Liver (tissue), 10 donors: ENCODE measurements at places on chromosomes 3 and 15.

DNA sequence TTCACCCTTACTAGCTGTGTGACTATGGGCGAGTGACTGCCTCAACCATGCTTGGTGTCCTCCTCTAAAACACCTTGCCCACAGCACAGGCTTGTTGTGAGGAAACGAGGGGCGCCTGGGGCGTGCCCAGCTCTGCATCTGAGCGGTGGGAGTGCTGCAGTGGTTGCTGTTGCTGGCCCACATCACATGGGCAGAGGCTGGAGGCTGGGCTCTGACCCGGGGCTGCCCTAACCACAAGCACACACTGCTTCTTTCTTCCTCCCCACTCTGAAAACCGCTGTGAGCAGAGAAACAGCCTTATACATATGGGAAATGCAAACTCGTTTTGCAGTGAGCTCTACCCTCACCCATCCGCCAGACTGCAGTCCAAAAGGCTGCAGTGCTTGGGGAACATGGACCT lies 74.8 kb upstream of the RPL32 start:
- no peak for DNase-seq

DNA sequence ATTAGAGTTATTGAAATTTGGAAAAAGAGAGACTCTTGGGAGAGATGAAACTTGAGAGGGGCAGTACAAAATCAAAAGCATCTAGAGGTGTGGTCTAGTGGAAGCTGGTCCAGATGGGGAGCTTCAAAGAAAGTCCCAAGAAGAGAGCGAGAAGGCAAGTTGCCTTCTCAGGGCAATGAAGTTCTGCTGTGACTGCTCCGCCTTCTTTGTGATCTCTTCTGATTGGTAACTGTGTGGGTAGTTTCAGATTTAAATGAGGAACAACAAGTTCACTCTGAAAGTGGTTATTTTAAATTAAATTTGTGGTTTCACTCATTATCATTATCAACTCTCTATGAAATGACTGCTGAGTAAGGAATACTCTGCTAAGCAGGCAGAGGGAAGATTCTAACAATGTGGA lies 233.3 kb downstream of the NLGN1 start:
- DNase-seq = no peak

DNA sequence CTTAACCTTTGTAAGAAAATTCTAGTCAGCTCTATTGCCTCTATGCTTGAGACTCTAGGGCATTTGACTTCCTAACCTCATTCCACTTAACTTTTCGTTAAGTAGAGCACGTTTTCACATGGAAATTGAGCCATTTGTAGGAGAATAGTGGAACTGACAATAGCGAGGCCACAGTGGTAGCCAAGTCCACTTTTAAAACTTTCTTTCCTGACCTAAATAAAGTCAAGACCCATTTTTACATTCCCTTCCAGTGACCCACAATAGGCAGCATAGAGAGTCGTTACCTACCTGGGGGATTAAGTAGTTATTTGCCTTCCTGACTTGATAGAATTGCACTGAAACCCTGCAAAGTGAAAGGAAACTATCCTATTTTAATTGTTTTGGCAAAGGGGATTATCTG lies 386.0 kb upstream of the NECTIN3 start:
- DNase-seq = no peak

GRCh38 chr3:45765266-45765851 lies 31.0 kb downstream of the SLC6A20 start:
- DNase-seq = peak; percentile 9

DNA sequence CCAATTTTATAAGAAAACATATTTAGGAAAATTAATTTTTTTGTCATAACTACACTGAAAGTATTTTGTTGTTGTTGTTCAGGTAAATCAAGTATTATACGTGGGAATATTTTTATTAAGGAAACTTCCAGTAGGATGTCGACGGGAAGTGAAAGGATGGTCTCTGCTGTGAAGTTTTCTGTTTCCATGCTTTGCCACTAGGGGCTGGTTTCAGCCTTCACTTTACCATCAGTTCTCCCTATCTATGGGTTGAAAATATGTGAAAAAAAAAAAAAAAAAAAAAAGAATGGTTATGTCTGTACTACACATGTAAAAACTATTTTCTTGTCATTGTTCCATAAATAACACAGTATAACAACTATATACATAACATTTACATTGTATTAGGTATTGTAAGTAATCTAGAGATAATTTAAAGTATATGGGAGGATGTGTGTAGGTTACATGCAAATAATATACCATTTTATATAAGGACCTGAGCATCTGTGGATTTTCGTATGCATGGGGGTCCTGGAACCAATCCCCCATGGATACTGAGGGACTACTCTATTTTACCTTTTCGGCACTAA lies 136.7 kb downstream of the SMAD6 start:
- no peak for DNase-seq

DNA sequence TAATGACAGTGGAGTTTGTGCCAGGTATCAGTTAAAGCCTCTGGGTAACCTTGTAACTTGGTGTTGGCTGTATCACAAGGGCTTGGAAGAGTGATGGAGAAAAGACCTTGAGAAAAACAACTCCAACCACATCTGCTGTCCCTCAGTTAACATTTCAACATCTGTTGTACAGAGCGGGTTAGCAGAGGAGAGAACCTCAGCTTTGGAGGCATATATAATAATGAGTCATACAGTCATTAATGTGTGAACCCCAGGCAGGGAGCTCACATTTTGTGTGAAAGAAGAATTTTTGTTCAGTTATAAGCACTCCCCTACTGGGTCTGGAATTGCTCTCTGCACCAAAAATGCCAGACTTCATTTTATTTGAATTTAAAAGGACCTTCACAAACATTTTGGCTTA lies 439.5 kb downstream of the PDCD6IP start:
- no peak for DNase-seq

DNA sequence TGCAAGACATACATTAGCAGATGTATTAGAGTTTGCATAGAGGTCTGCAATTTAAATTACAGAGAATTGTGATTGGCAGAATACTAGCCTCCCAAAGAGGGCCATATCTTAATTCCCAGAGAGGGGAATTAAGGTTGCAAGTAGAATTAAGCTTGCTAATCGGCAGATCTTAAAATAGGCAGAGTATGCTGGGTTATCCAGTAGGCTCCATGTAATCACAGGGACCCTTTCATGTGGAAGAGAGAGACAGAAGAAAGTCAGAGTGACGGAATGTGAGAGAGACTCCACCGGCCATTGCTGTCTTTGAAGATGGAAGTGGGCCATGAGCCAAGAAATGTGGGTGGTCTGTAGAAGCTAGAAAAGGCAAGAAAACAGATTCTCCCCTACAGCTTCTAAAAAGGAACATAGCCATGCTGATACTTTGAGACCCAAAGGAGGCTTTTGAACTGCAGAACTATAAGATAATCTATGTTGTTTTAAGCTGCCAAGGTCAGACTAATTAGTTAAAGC lies 38.8 kb downstream of the IMPG2 start:
- DNase-seq = no peak

- no peak for DNase-seq
Measured at GRCh38 chr3:22671848-22672247, 531.3 kb upstream of the UBE2E2 start.

- no peak for DNase-seq
Measured at GRCh38 chr15:42737529-42738328, 801 bp upstream of the CDAN1 start.

DNA sequence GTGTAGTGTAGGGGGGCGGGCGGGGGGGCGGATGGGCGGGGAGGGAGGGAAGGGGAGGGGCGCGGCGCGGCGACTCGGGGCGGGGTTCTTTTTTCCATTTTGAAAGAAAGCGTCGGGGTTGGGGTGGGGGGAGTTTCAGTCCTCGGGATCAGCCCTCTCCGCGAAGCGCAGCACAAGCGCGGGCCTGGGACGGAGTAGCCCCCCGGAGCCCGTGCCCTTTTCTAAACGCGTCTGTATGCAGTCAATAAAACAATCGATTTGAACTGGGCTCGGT lies 6.1 kb downstream of the ISLR2 start:
- no peak for DNase-seq

DNA sequence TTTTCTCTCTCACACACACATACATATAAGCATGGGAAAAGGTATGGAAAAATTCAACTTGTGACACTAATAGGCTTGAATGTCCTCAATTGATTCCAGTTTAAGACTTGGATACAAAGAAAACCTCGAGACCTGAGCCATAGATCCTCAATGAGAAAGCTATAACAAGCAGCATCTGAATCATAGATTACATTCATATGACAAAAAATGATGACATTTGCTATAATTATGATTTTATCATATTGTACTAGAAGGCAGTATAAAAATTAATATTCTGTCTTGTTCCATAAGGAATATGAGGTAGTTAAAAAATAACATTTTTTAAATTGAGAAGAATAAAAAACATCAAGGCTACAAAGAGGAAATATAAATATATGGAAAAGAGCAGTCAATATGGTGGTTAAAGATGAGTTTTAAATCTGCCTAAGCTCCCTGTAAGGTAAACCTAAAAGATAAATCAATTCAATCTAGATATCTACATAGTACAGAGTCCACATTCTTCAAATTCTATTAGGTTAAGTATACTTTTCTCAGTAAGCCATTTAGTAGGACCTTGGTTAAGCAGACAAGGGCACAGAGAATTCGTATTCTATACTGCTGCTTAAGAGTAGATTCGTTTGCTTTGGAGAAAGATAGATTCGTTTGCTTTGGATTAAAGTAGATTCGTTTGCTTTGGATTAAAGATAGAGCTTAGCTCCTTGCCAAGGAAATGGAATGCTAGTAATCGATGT lies 175.7 kb downstream of the STAG1 start:
- DNase-seq = no peak

- DNase-seq = no peak
Measured at GRCh38 chr15:62895905-62896316, 146.6 kb upstream of the TPM1 start.

DNA sequence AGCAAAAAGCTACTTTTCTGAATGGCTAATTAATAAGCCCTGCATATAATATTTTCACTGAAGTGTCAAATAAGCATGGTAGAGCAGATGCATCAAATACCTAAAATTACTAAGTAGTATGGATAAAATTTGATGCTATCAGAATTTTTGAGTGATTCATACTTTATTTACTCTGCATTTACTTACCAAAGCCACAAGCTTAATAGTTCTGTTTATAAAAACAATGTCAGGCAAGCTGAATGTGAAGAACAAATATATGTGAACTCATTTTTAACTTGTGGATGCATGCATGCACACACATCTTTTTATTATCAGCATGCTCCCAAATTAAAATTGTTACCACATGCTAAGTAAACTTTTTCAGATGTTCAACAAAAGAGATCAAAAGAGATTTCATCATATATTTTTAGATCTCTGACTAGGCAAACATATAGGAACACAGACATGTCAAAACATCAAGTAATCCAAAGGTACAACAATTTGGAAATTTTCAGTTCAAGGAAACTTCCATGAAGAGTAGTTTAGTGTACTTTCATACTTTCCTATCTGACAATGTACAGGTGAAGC lies 969.4 kb downstream of the ROBO1 start:
- no peak for DNase-seq

- no peak for DNase-seq
Measured at GRCh38 chr15:36688310-36689011, 109.0 kb downstream of the CDIN1 start.

- DNase-seq = no peak
Measured at GRCh38 chr3:82641701-82642100, 880.3 kb upstream of the GBE1 start.

DNA sequence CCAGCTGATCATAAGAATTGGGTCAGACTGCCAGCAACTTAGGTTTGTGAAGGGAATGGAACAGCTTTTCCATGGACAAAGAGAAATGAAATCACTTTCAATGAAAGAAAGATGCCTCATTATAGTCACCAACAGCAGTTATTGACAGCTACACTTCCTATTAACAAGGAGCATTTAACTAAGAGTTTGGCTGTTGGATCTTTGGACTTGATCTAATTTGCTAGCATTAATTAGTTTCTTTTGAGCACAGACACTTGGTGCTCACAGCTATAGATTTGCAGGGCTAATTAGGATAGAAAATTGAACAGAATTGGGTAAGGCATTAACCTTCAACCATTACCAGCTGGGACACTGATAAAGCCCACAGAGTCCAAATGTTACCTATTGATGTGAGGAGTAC lies 24.2 kb downstream of the CMC1 start:
- no peak for DNase-seq

GRCh38 chr3:71585887-71586809 lies 2.6 kb upstream of the FOXP1 start:
- no peak for DNase-seq

DNA sequence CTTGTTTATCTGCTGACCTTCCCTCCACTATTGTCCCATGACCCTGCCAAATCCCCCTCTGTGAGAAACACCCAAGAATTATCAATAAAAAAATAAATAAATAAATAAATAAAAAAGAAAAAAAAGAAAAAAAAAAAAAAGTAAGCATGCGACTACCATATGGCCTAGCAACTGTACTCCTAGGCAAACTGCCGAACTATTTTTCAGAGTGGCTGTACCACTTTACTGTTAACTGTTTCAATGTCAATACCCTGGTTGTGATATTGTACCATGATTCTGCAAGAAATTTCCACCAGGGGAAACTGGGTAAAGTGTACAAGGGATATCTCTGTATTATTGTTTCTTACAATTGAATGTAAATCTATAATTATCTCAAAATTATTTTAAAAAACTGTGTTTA lies 41.3 kb upstream of the MAP4 start:
- no peak for DNase-seq

DNA sequence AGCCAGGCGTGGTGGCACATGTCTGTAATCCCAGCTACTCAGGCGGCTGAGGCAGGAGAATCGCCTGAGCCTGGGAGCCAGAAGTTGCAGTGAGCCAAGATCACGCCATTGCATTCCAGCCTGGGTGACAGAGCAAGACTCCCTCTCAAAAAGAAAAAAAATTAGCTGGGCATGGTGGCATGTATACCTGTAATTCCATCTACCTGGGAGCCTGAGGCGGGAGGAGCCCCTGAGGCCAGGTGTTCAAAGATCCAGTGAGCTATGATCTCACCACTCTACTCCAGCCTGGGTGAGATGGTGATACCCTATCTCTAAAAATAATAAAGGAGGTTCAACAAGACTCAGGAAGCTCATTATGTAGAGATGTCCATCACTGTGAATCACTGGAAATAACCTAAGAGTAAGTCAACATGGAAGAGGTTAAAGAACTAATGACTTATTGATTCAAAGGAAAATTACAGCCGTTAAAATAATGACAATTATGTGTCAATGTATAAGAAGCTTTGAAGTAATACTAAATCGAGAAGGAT lies 19.8 kb upstream of the RAB7A start:
- no peak for DNase-seq

DNA sequence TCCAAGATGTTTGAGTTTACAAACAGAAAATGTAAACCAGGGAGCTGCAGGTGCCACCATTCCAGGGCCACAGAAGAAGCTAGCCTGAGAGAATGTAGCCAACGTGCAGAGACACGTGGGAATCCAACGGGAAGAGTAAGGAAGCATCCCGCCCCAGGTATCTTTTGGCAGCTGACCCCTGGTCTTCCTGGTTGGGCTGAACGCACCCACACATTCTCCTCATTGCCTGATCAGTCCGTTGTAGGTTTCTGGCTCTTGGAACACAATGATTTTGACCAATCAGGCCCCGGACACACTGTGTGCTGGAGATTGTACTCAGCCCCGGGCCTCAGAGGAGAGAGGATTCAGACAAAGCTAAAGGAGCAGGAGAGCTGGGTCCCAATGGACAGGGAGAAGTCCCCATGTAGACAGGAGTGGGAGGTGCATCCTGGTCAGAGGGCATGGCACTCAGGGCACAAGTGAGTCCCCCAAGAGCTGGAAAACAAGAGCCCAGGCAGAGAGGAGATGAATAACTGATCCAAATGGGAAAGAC lies 102.3 kb downstream of the TPRA1 start:
- no peak for DNase-seq
